ENCODE measurements at places on chromosomes 5 and 9. TPM values are rescaled to one million over a fixed set of nuclear protein-coding genes. Genes with fewer than 3 reads are reported as not detected.

GRCh38 chr5:144125163-144125726 lies 45.2 kb downstream of the YIPF5 start:
- DNase-seq = no peak

FKTN gene
- total RNA-seq = 7.3 TPM

DNA sequence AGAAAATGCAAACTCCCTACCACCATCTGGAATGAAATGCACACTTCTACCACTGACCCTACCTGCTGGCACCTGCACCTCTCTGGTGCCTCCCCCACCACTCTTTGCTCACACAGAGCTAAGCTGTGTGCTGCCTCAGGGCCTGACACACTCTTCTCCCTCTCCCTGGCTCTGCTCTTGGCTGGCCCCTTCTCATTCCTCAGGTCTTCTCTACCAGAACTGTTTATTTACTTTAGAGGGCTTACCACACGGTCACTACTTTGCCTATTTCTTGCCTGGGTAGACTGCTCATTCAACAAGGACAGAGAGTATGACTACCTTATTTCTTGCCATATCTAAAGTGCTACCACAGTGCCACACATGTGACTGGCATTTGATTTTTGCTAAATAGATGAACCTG lies 3.3 kb downstream of the REEP5 start:
- no peak for DNase-seq

- no peak for DNase-seq
These were observed 14.7 kb upstream of the MED27 start for GRCh38 chr9:132094314-132094791.

- no peak for DNase-seq
These were observed 30.0 kb downstream of the S1PR3 start for GRCh38 chr9:89021154-89021803.

ADAMTS16 gene
- total RNA-seq = 0.14 TPM
